ENCODE measurements at places on chromosomes 1 and 21.

DNA sequence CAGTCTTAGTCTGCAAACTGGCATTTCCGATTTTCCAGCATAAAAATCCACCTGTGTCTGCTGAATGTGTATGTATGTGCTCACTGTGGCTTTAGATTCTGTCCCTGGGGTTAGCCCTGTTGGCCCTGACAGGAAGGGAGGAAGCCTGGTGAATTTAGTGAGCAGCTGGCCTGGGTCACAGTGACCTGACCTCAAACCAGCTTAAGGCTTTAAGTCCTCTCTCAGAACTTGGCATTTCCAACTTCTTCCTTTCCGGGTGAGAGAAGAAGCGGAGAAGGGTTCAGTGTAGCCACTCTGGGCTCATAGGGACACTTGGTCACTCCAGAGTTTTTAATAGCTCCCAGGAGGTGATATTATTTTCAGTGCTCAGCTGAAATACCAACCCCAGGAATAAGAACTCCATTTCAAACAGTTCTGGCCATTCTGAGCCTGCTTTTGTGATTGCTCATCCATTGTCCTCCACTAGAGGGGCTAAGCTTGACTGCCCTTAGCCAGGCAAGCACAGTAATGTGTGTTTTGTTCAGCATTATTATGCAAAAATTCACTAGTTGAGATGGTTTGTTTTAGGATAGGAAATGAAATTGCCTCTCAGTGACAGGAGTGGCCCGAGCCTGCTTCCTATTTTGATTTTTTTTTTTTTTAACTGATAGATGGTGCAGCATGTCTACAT lies 2.5 kb upstream of the OLFML3 start:
- DNase-seq = no peak

GRCh38 chr1:87686136-87686495 lies 357.4 kb downstream of the LMO4 start:
- no peak for DNase-seq

- DNase-seq = no peak
Observed at GRCh38 chr1:47725511-47725991, 271.6 kb downstream of the TRABD2B start.

- DNase-seq = no peak
Observed at GRCh38 chr1:184664661-184665060, 90.0 kb downstream of the EDEM3 start.

- no peak for DNase-seq
Observed at GRCh38 chr1:152050886-152051675, 14.3 kb upstream of the S100A11 start.

DNA sequence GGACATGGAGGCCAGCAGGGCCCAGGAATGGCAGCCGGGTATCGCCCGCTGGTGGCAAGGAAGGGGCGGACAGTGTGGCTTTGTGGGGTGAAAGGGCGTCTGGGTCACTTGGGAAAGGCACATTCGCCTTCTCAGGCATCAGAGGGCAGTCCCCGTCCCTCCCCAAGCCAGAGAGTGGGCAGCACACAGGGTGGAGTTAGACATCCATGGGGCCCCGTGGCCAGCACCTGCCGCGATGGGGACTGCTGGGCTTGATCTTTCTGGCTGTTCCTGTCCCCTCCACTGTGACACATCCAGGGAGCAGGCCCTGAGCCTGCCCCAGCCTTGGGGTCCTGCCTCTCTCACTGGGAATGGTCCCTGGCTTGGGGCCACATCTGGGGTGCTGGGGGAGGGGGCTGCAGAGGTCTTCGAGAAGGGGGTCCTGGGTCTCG lies 4.0 kb upstream of the TRPM2 start:
- no peak for DNase-seq

DNA sequence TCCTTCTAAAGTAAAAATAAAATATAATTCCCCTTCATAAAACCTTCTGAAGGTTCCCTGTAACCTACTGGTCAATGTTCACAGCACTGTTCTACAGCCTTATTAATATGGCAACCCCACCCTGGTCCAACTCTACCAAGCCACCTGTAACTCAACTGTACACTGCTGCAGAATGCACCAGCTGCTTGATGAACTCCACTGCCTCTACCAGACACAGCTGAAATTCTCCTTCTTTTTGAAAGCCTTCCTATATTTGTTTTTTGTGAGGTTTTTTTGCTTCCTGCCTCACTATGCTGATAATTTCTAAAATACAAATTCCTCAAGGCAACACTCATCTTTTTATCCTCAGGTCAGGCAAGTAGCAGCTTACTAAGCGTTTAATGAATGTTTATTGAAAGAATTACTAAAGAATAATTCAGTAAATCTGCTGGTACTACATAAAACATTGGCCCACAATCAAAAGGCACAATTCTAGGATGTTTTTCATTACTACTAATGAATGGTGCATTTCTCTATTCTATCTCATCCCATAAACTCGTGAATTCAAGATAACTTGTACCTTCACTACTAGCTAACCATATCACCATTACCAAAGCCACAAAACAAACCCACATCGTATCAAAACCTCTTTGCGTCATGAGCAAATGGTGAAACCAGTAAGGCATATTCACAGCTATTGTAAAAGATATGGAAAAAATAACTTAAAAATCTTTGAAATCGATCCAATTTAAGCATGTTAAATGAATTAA lies 2.4 kb downstream of the SSX2IP start:
- no peak for DNase-seq

DNA sequence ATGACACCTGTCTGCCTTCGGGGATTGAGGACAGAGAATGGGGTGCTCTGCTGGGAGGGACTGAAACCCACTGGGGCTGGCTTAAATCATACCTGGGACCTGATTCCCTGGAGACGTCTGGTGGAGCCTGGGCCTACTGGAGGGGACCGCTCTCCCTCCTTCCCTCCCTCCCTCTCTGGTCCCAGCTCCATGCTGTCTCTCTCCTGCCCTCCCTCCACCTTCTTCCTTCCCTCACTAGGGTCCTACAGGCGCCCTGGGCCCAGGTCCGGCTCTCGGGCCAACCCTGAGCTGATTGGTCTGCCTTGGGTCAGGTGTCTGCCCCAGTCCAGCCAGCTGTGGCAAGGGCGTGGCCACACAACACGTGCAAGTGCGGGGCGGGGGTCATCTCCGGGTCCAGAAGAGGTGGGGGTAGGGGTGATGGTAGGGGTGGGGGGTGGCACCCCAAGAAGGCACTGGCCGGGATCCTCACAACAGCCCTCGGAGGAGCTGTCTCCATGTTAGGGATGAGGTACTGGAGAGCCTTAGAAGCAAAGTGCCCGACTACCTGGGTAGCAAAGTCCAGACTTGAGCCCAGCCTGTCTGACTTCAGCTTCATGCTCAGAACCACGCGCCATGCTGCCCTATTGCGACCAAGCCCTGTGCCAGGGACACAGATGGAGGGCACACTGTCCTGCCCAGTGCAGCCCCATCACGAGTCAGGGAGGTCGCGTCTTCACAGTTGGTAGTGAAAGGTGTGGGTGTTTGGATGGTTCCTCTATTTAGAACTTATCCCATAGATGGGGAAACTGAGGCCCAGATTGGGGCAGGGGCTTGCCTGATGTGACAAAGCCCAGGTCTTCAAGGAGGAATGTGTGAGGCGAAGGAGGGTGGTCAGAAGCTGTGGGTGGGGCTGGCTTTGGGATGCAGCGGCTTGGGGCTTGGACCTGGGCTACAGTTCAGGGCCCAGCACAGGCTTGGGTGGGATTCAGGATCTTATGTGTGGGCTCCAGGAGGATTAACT lies 574.1 kb downstream of the PTPRU start:
- no peak for DNase-seq

DNA sequence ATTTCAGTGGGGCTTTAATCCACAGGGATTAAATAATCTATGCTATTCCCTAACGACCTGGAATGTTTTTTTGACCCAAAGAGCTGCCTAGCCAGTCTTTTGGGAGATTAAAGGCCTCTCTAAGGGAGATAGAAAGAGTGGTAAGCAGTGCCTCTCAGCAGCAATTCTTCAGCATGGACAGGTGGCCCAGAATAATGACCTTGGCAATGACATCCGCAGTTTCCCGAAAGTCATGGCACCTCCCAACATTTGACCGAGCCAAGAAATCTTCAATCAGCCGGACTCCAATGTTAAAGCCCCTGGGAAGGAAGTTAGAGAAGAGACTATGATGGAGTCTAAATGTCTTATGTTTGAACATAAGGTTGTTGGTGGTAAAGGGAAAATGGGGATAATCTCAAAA lies 9.8 kb downstream of the TRAPPC3 start:
- no peak for DNase-seq

DNA sequence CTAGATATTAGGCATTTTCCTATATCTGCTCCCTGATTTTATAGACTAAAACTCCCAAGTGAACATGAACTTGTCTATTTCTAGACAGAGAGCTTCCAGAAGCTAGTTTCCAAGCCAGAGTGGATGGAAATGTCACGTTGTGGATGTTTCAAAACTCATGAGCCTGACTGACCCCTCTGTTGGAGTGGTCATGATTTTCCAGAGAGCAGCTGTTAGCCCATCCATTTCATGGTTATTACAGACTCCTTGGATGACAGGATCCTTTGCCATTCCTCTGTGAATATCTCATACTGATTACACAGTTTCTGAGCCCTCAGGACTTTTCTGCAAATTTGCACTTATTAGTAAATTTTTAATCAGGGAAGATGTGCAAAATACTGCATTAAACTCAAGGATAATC lies 76.8 kb upstream of the ATF3 start:
- no peak for DNase-seq

- no peak for DNase-seq
Observed at GRCh38 chr1:35587736-35588135, 14.6 kb downstream of the TFAP2E start.

- DNase-seq = peak; percentile 9
Observed at GRCh38 chr1:145690587-145691558, 16.3 kb downstream of the PDZK1 start.

DNA sequence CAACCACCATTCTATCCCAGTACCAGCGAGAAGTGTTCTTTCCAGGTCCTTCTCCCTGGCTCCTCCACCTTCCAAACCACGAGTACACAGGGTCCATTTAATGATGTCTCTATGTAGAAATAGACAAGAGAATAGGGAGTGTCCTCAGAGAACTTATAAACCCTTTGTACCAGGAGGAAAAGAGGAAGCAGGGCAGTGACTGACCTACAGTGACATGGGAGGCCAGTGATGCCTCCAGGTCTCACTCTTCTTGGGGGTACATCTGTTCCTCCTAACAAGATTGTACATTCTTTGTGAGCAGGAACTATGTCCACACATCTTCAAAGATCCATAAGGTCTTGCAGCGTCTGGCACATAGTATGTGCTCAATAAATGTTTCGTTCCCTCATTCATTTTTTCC lies 18.7 kb upstream of the FMOD start:
- no peak for DNase-seq

GRCh38 chr1:68379085-68379478 lies 70.7 kb downstream of the RPE65 start:
- DNase-seq = no peak

DNA sequence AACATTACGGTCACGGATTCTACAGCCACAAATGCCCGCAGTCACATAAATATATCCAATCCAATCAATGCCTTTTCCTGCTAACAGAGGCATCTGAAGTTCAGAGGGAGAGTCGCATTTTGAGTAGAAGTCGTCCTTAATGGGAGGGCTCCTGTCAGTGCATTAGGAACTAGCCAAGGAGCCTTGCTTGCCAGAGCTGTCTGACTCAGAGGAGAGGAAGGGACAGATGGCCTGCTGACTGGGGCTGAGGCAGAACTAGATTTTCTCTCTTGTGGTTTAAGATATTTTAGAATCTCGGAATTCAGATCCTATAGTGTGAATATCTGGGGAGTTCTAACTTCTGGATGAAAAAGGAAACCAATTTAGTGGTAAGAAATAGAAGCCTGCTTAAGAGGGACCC lies 10.6 kb downstream of the XKR8 start:
- DNase-seq = no peak

DNA sequence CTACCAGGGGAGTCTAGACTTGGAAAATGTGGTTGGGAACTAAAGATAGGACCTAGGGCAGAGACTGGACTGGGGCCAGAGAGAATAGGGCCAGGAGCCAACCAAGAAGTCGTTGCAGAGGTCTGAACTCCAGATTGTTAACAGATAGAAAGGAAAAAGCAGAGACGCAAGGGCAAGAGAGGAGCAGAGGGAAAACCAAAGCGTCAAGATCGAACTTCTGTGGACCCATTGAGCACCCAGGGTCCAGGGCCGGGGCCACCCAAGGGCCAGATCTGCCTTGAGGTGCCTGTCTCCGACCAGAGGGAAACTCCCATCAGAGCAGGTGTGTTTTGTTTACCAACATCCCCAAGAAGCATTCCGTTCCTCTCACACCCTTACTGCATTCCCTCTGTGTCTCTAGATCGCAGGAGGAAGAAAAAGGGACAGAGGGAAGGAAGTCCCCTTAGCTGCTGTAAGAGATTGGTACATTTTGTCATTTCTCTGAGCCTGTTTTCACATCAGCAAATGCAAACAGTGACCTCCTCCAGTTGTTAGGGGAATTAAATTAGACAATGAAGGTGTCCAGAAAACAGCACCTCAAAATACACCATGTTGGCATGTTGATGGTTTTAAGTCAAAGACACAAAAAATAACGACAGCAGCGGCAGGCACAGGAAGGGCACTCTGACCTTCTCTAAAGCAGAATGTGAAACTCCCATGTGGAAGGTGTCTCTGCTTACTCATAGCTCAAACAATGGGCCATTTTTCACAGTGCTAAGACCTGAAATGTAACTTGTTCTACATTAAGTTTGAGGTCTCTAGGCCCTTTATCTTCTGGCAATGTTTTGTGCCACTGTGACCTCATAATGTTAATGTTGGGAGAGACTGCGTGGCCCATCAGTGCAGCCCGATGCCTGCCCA lies 105.8 kb upstream of the RAB4A start:
- no peak for DNase-seq

GRCh38 chr1:57927003-57927402 lies 503.1 kb upstream of the DAB1 start:
- no peak for DNase-seq

DNA sequence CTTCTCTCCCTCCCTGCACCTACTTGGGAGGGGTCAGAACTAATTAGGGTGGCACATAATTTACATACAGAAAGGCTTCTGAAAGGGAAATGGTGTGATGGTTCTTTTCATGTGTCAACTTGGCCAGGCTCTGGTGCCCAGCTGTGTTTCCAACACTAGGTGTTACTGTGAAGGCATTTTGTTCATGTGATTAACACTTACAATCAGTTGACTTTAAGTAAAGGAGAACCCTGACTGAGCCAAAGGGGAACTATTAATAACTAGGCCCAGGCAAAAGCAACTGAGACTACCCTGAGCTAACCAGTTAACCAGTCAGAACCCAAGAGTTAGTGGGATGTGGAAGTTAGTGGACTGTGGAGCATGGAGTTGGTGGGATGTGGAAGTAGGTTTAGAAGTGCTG lies 114.9 kb downstream of the SEC16B start:
- DNase-seq = no peak

DNA sequence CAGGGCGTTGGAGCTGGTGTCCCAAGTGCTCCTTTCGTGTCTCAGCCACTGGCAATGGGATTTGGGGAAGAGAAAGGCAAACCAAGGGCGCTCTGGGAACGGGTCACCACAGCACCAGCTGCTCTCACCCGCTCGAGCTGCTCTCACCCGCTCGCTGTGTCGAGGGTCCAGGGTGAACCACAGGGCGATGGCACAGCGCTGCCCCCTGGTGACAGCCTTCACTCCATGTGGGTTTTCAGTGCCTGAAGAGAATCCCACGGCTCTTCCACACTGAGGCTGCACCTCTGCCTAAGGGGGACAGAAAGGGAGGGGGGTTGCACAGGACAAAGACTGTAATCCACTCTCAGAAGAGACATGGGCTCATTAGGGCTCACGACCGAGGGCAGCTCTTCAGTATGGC lies 7.1 kb upstream of the CLDN19 start:
- DNase-seq = peak; percentile 25

- DNase-seq = no peak
Observed at GRCh38 chr1:211609120-211610024, 30.4 kb upstream of the SLC30A1 start.

- DNase-seq = no peak
Observed at GRCh38 chr1:21261551-21262292, 28.5 kb downstream of the ECE1 start.

GRCh38 chr1:7455796-7456721 lies 315.0 kb upstream of the VAMP3 start:
- no peak for DNase-seq

All from stimulated activated CD8-positive, alpha-beta memory T cell treated with anti-CD3 and anti-CD28 coated beads, Interleukin-4, amount 100 ng/mL, for 4 hours (primary cell).